Naive thymus-derived CD4-positive, alpha-beta T cell (primary cell): ENCODE measurements at places on chromosomes 12 and 14. TPM values are rescaled to one million over a fixed set of nuclear protein-coding genes. Genes with fewer than 3 reads are reported as not detected.

- peaks cover 3% of the 10 kb centered on the region for H3K4me1 ChIP-seq
- H3K27ac ChIP-seq: no peak overlapping the region
- H3K27me3 ChIP-seq: no peaks in the 10 kb centered on the region
- H3K4me3 ChIP-seq: no peak overlapping the region
Observed at GRCh38 chr12:49260571-49261363, 4.1 kb upstream of the TUBA1C start.

DNA sequence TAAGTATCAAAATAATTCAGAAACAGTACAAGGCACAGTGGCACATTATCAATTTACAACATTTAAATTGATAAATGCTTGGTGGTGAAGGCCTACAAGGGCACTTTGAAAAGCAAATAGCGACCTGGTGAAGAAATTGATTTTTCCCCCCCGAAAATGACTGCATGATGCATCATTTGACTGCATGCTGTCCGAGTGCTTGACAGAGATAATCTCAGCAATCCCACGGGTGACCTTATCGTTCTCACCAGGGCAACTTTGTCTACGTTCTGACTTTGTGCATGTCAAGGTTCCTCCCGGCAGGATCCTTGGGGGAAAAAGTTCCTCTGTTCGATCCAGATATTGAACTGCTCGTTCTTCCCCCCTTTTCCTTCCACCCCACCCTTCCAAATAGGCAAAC lies 384.8 kb downstream of the EGLN3 start:
- no peak for DNase-seq
- H3K36me3 ChIP-seq: no peaks in the 10 kb centered on the region
- no peaks in the 10 kb centered on the region for H3K27me3 ChIP-seq
- H3K4me3 ChIP-seq: no peak overlapping the region
- no peak overlapping the region for H3K27ac ChIP-seq

- DNase-seq: no peak
- no peak overlapping the region for H3K27ac ChIP-seq
- H3K4me1 ChIP-seq: no peaks in the 10 kb centered on the region
Observed at GRCh38 chr12:88471331-88472045, 108.8 kb downstream of the KITLG start.

- H3K4me1 ChIP-seq: no peaks in the 10 kb centered on the region
- H3K27me3 ChIP-seq: no peaks in the 10 kb centered on the region
- H3K36me3 ChIP-seq: no peaks in the 10 kb centered on the region
- no peak overlapping the region for H3K27ac ChIP-seq
- DNase-seq: no peak
- H3K4me3 ChIP-seq: no peak overlapping the region
Observed at GRCh38 chr12:122467983-122468382, 32.7 kb downstream of the ZCCHC8 start.

DNA sequence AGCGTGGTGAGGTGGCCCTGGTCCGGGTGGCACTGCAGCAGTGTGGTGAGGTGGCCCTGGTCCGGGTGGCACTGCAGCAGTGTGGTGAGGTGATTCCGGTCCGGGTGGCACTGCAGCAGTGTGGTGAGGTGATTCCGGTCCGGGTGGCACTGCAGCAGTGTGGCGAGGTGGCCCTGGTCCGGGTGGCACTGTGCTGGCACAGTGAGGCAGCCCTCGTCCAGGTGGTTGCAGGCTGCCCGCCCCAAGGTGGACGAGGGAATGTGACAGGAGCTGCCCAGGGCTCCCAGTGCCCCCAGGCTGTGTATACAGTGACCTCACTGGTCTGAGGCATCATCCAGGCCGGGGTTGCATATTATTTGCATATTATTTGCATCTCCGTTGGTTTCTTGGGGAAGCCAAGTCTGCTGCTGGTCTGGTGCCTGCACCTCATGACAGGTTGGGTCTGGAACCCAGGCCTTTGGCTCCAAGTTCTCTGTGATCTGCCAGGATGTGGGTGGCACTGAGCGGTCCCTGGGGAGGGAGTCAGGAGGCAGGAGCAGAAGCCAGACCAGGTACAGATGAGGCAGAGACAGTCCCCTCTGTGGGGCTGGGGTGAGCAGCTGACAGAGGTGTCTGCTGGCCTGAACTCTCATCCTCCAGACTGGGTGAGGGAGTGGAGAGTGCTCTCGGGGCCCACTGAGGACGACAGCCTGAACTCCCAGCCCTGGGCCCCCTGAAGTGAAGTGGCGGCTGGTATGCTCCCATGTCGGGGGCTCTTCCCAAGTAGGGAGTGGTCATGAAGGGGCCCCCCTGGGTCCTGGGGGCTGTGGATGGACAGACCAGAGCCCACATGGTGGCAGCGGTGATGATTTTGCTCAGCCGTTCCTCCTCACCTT lies 79.3 kb downstream of the KIF26A start:
- H3K27ac ChIP-seq: no peak overlapping the region
- H3K4me3 ChIP-seq: no peak overlapping the region
- H3K27me3 ChIP-seq: no peaks in the 10 kb centered on the region

DNA sequence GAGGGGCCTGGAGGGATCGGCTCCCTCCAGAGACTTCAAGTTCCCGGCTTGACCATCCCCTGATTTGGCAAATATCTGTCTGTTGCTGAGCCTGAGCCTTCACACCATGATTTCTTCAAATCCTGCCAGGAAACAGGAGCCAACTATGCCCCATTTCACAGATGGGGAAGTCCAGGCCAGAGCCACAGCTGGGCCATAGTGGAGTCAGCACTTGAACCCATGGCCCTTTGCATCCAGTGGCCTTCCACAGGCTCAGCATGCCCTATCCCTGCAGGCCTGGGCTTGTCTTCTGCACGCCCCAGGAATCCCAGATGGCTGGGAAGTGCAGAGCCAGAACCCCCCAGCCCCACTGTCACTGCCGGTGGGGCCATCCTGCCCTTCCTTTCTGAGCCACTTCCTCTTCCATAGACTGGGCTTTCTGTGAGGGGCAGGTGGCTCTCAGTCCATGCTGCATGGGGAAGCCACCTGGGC lies 44.9 kb downstream of the CYP46A1 start:
- no peak for DNase-seq
- no peak overlapping the region for H3K27ac ChIP-seq
- no peak overlapping the region for H3K4me3 ChIP-seq
- H3K27me3 ChIP-seq: no peaks in the 10 kb centered on the region
- H3K36me3 ChIP-seq: no peaks in the 10 kb centered on the region
- H3K4me1 ChIP-seq: no peaks in the 10 kb centered on the region

Gene KITLG
- total RNA-seq: 0.05 TPM

Gene EFS
- not detected for total RNA-seq
